Stimulated activated CD4-positive, alpha-beta T cell treated with anti-CD3 and anti-CD28 coated beads, Interleukin-4, amount 100 ng/mL, for 4 hours (primary cell): ENCODE measurements at places on chromosomes 6 and 20.

- DNase-seq = no peak
Observed at GRCh38 chr6:114032721-114033120, 61.8 kb upstream of the HDAC2 start.

DNA sequence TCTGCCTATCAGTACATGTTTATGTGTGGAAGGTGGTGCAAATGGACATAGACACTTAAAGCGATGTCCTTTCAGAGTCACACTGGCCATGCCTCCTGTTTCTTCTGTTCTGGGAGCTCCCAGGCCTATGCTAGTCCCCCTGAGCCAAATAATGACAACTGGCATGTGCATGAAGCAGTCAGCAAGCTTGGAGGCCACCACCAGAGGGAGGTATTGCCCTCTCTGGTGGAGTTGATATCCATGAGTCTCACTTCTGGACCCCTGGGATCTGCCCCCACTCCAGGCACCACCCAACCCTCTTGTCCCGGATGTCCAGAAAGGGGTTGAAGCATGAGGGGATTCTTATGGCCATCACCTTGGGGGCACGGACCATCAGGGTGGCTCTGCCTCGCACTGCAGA, 172.2 kb downstream of the AIG1 start:
- no peak for DNase-seq

- DNase-seq = no peak
Observed at GRCh38 chr6:135871878-135872277, 20.4 kb downstream of the PDE7B start.

- no peak for DNase-seq
Observed at GRCh38 chr6:20892365-20892764, 358.1 kb downstream of the CDKAL1 start.

DNA sequence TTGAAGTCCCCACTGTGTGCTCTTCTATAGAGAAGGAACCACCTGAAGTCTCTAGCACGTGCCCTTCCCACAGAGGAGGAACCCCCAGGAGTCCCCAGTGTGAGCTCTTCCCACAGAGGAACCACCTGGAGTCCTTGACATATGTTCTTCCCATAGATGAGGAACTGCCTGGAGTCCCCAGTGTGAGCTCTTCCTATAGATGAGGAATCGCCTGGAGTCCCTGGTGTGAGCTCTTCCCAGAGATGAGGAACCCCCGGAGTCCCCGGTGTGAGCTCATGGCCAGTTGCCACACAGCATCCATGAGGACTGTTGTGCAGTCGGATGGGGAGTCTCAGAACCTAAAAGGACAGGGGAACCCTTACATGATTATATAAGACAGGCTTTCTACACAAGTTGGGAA, 158.1 kb upstream of the THBS2 start:
- DNase-seq = no peak

GRCh38 chr20:57393321-57394120, 2.3 kb downstream of the RBM38 start:
- no peak for DNase-seq
